ENCODE measurements at places on chromosomes 4 and X.
A peak's percentile ranks its signal among the peaks of the same experiment; 100 is the strongest.

DNA sequence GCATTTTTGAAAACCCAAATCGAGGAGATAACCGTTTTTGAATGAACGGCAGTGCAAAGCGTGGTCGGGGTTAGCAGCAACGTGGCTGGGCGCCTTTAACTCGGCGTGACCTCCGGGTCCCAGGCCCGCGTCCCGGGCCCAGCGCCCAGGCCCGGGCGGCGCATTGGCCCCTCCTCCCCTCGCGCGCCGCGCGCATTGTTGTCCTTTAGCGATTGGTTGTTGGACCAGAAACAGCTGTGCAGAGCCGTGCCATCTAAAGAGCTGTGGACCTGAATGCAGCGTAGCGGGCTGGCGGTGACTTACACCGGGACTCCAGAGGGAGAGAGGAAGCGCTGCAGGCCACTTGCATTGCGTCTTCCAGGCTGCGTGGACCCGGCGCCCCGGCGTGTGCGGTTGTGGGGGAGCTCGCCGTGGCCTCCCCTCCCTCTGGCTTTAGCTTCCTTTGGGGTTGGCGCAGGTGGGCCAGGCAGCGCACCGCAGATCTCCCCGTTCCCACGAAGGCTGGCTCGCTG, at the start of gene STOX2:
Gene STOX2 (plus strand): TSS at position 227 of the 512 bp plus-strand sequence. CDS start 1,484 bp downstream, outside the sequence.
- peak; percentile 19 for DNase-seq

DNA sequence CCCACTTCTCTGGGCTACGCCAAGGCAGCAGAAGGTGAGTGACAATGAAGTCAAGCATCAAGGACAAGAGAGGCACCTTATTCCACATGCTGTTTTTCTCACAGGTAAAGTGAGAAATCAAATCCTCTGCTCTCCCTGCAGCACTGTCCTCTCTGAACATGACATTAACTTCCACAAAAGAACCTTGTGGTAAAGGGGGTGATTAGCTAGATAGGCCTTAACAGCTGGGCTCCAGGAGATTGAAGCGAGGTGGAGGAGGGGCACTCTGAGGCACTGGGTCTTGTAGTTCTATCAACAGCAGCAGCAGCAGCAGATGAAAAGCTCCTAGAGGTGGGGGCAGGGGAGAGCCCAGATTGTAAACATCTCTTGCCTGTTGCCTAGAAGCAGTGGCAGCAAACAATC, 96.8 kb upstream of the CXXC4 start:
- DNase-seq = no peak

DNA sequence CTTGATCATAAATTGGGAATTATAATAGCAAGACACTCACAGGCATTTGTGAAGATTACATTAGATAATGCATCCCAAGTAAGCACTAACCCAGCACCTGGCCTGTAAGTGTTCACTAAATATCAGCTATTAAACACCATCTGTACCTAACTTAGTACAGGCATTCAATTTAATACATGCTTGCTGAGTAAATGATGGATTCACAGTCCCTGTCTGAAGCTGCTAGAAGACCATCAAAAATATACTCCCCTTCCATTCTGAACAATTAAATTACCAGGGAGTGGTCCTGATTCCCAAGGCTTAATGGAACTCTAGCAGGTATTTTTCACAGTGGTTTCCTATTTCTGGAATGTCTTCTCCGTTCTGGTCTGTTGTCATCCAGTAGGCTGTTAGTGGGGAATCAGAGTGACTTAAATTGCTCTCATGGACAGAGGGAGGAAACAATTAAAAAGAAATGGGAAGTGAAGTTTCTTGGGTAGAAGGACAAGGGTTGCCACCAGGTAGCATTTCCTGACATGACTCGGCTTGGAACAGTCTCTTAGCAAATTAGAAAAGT, 233.9 kb downstream of the PTTG2 start:
- no peak for DNase-seq

- DNase-seq = no peak
These were observed 5.0 kb downstream of the GPC3 start for GRCh38 chrX:133980406-133980805.

- no peak for DNase-seq
These were observed 53.8 kb upstream of the HGFAC start for GRCh38 chr4:3387943-3388361.

DNA sequence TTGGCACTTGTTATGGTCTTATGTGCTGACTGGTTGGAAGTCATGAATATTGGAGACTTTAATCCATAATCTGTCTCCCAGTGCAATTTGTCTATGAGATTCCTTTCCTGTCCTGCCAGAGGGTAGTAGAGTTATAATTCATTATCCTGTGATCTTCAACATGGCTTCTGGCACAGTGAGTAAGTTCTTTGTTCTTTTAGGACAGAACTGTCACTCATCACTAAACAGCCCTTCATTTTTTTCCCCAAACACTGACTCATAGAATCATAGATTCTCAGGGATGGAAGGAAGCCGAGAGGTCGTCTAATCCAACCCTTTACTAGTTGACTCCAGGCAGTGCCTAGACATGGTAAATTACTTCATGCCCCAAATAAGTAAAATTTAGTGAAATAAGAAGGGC, 78.4 kb downstream of the LUZP4 start:
- DNase-seq = no peak

Data from kidney epithelial cell (primary cell).